ENCODE measurements at places on chromosomes 7 and 10.

DNA sequence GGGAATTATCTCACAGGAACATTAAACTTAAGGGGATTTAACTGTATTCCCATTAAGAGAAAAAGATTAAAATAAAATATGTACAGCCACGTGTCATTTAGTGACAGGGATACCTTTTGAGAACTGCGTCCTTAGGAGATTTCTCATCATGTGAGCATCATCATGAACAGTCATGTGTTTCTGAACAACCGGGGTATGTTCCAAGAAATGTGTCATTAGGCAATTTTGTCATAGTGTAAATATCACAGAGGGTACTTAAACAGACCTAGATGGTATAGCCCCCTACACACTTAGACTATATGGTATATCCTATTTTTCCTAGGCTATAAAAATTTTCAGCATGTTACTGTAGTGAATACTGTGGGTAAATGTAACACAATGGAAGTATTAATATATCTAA is 840.3 kb downstream of the CNTNAP2 start:
- no peak for DNase-seq

DNA sequence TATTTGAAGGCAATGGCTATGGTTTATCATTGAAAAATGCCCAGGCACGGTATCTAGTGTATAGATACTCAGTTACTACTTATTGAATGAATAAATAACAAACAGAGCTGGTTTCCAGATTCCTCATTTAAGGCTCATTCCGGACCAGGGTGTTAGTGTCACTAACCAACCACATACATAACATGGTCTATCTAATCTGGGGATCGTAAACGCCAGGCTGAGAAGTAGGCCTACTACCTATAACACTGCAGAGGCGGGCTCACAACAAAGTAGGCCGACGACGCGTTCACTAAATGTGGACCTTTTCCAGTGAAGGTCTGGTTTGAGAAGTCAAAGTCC is 423 bp downstream of the LSM5 start:
- DNase-seq, result no peak

DNA sequence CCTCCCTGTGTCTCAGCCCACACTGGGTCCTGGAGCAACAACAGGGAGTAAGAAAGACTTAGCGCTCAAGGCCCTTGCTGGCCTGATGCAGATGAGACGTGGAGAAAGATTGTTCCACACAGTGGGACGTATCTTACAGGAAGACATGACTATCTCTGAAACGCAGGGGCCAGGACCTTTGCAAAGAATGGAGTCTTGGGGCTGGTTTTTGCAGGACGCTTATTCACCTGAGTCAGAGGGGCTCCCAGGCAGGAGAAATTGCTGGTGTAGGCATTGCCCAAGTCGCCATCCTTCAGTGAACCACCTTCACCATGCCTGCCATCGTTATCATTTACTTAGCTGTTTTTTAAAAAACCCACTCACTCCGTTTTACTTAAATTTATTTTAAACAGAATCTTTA is 11.8 kb upstream of the GDF10 start:
- DNase-seq, result no peak

DNA sequence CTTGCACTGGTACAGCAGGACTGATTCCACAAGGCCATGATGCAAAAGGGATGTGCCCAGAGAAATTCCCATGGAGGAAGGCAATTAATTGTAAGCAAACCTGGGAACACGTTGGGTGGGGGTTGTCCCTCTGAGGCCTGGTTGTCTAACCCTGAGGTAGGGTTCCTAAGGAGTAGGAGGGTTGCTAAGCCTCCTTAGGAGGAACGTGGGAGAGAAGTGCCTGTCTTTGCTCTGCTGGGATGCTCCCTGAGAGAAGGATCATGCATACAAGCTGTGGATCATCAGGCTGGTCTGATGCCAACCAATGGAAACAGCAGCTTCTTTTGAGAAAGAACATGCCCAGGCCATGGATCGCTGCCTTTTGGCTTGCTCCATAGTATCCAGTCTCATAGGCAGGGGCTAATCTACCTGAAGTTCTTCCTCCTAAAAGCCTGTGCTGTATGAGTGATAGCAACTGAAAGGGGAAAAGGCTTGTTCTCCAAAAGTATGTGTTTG is 203.7 kb upstream of the NPVF start:
- DNase-seq, result no peak

- DNase-seq, result no peak
These were observed 3.2 kb downstream of the HPSE2 start for GRCh38 chr10:99232360-99232999.

- peak; percentile 50 for DNase-seq
These were observed 25.8 kb downstream of the AKR1C8 start for GRCh38 chr10:5159126-5159525.

GRCh38 chr10:30973737-30974136 is 57.9 kb downstream of the ZNF438 start:
- DNase-seq, result peak; percentile 17

DNA sequence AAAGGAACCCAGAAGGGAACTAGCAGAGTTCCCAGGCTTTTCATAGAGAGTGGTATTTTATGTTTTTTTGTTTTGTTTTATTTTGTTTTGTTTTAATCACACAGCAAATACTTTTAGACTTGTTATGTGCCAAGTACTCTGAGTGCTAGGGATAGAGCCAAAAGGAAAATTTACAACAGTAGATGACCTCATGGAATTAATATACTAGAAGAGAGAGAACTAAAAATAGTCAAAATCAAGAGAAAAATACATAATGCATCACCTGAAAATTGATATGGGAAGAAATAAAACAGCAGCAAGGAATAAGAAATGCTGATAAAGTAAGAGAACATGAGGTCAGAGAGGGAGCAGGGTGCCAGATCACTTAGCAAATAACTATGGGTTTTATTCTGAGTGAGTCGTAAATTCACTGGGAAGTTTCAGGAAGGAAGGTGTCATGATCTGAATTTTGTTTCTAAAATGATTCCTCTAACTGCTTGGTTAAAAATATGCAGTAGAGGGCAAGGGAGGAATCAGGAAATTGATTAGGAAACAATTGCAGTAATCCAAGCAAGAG is 351.0 kb downstream of the ANKRD7 start:
- DNase-seq, result no peak

DNA sequence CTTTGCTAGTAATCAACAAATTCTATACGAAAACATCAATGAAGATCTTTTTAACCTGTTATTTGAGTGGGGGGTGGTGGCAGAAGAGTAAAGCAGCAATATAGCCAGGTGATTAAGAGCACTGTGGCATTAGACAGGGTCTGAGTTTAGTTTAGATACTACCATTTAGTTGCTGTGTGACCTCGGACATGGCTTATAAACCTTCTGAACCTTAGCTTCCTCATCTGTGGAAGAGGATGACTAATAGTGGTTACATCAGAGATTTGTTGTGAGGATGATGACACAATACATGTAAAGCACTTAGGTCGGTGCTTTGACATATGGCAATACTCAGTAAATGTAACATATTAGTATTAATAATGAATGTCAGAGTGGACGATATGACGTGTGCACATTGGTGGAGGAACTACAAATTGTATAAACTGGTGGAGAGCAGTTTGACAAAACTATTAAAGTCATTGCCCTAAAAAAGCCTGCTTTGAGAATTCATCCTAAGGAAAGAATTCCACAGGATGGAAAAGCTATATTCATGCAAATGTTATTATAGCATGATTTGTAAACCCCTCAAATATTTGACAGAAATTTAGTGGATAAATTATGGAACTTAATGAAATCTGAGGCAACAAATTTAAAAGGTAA is 24.3 kb downstream of the SPAG6 start:
- DNase-seq, result peak; percentile 97

DNA sequence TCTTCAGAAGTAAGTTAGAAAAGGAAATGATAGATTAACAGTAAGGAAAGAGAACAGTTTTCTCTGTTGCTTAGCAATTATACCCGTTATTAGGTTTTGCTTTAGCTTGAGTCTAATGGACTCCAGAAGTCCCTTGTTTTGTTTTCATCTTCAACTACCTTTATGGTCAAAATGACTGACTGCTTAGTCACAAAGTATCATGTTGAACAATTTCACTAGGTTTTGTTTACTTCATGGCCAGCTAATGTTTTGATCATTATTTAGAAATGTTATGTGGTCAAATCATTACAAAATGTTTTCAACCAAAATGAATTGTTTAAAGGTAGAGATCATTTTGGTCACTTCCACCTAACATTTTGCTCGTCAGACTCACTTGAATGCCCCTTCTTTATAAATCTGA is 1.9 kb downstream of the UBN2 start:
- DNase-seq, result no peak

DNA sequence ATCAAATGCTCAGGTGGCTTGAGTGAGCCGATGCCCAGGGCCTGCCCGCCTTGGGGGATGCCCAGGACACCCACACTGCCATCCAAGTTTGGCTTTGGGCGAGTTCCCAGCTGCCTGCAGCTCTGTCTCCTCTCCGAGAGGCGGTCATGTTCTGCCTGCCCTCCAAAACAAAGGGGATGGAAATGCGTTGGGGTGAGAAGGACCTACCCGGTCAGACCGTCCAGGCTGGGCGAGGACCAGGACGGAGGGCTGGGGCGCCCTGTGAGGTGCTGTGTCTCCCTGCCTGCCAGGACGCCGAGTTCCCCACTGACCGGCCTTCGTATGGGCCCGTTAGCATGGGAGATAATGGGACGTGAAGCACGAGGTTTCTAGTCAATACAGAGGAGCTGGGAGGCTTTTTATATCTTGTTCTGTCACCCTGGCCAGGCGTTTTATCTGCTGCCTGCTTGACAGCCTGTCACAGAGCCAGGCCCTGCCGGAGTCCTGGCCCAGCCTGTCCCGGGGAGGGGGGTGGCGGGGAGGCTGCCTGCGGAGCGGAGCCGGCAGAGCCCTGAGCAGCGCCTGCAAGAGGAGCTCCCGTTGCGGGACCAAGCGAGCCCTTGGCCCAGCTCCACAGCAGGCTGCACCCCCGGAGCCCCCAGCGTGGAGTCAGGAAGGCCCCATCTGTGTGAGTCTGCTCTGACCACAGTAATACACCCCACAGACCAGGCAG is 22.0 kb upstream of the ELFN1 start:
- no peak for DNase-seq

GRCh38 chr10:128950159-128950915 is 516.7 kb upstream of the MGMT start:
- no peak for DNase-seq

- DNase-seq, result peak; percentile 21
These were observed 147.9 kb upstream of the FRMD4A start for GRCh38 chr10:14478604-14479003.

DNA sequence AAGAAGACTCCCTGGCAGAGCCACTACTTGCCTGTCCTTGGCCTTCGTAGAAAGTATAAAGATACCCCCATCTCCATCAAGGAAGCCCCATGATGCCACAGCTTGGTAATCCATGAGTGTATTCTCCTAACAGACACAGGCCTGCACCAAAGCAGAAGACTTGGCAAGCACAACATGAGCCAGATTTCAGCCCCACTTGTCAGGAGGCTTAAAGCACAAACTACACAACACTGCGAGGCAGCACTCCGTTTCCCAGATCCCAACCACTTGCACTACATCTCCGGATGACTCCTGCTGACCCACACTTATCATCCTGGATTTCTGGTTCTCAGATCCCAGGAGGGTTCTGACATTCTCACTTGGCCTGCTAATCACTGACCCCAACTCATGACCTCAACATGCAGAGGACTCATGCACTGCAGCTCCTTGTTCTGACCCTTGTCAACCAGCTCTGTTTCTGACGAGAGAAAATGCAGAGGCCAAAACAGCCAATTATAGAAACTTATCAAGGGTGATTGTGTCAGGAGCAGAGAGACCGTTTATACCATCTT is 100.8 kb downstream of the RELN start:
- DNase-seq, result no peak

- no peak for DNase-seq
These were observed 78.9 kb upstream of the SMIM30 start for GRCh38 chr7:113197274-113197673.

GRCh38 chr10:45442251-45442650 is 68.2 kb downstream of the ALOX5 start:
- no peak for DNase-seq

- no peak for DNase-seq
These were observed 21.6 kb downstream of the MMD2 start for GRCh38 chr7:4937411-4937810.

DNA sequence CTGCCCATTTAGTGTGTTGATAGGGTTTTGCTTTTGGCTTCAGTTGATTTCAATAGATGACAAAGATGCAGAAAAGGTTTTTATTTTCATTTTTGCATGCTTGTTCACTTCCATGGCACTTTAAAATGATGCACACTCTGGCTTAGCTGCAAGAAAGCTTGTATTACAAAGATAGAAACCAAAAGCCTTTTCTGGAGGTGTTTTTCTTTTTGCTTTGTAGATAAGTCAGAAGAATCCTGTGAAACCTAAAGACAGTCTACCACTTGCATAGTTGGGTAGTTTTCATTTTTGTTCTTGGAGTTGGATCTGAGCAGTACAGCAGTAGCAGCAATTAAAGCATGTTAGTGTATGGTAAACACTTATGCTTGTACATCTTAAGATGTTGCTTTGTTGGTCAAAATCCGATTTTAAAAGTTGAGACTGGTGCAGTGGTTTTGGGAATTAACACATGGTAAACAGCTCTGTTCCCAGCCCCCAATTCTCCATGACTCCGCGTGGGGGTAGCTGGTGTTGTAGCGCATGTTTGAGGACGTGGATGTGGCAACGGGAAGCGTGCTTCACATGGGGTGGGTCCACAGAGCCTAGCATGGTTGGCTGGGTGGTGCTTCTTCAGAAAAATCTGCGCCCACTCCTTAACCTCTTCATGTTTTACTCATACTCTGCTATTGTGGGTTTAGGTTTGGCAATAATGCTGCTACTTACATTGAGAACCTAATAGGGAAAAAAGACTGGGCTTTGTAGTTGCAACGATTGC is 19.8 kb downstream of the CCNY start:
- DNase-seq, result peak; percentile 78

GRCh38 chr10:122298598-122299301 is 27.7 kb downstream of the BTBD16 start:
- peak; percentile 70 for DNase-seq

DNA sequence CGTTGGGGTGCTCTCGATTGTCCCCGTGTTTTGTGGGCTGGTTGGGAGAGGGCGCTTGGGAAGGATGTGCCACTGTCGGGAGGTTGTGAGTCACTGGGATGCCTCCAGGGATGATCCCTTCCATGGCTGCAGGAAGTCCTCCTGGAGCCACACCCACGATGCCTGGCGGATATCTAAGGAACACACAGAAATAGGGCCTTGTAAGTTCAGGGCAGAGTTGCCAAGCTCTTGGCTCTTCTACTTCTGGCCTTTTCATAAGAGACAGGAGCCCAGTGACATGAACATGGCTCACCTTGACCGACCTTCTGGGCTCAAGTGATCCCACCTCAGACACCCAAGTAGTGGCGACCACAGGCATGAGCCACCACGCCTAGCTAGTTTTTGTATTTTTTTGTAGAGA is 47.6 kb downstream of the ZRANB1 start:
- DNase-seq, result no peak

GRCh38 chr7:22082553-22082885 is 136.8 kb upstream of the CDCA7L start:
- DNase-seq, result no peak

- no peak for DNase-seq
These were observed 227.5 kb downstream of the WDR11 start for GRCh38 chr10:121078672-121079102.

GRCh38 chr7:40921589-40922315 is 781.1 kb downstream of the INHBA start:
- DNase-seq, result no peak

GRCh38 chr7:133676805-133677370 is 424.0 kb downstream of the EXOC4 start:
- DNase-seq, result no peak

Data from inflammatory macrophage (primary cell).